ENCODE measurements at places on chromosomes 3 and 15.

DNA sequence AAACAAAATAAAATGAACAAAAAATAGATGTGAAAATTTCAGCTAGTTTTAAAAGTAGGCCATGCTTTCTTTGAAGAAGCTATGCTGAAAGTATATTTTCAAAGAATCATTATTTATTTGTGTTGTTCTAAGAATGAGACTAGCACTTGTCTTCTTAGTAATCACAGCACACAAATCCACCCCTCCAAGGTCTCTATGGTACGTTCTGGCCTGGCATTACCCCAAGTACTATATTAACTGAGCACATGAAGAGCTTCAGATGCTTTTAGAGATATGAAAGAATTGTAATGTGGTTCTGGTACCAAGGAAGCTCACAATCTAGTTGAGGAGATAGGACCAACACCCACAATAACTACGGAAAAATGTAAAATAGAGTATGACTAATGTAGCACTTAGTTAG is 416.5 kb downstream of the PLCL2 start:
- no peak for DNase-seq

GRCh38 chr3:66133050-66133757 is 87.6 kb upstream of the SLC25A26 start:
- DNase-seq = no peak

GRCh38 chr3:12458901-12459300 is 25.4 kb upstream of the TSEN2 start:
- DNase-seq = no peak

GRCh38 chr3:60504827-60505457 is 746.3 kb downstream of the FHIT start:
- no peak for DNase-seq

- DNase-seq = no peak
These were observed 5.8 kb downstream of the ISLR start for GRCh38 chr15:74179101-74179841.

DNA sequence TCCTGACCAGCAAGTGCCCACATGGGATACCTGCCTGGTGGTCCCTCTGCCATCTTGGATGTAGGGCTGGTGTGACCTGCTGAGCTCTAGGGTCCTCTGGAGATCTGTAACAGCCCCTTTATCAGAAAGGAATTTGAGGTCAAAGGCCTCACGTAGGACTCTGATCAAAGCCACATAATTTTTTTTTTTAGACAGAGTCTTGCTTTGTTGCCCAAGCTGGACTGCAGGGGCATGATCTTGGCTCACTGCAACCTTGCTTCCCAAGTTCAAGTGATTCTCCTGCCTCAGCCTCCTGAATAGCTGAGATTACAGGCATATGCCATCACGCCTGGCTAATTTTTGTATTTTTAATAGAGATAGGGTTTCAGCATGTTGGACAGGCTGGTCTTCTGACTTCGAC is 9.5 kb downstream of the ITGB5 start:
- DNase-seq = no peak

DNA sequence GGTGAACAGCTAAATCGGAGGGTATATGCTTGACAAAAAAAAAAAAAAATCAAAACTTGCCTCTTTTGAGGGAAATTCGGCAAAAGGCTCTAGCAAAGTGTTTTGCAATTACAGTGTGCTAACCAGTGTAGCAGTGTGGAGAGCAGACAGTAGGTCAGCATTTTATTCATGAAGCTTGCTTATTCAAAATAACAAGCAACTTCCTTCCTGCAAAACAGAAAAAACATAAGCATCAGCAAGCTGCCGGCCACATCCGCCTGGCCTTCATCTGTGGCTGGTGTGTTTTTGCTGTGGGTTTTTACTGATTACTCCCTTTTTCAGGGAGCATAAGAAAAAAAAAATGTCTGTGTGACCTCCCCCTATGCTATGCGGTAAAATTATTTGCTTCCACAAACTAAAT is 434.1 kb downstream of the OCA2 start:
- DNase-seq = no peak

GRCh38 chr3:189863031-189863430 is 231.8 kb downstream of the TP63 start:
- no peak for DNase-seq

GRCh38 chr3:141796081-141796888 is 33.1 kb downstream of the GRK7 start:
- peak; percentile 41 for DNase-seq

- no peak for DNase-seq
These were observed at the start of gene THPO for GRCh38 chr3:184377882-184378445. THPO (minus strand) TSS chr3:184378207; CDS start chr3:184376259, 1,948 bp downstream.

DNA sequence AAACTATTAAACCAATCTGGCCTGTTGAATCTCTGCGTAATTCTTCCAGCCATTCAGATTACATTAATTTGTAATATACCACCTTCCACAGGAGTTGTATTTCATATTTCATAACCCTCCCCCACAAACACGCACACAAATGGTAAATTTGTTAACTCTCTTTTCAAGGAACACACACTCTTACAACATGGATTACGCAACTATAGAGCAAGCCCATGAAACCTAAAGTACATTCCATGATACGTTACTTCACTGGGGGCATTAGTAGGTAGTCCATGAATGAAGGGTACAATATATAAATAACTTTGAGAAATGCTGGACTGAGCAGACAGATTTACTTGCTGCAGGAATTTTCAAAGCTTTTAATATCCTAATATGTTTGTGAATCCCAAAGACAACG is 65.0 kb downstream of the TRIM69 start:
- no peak for DNase-seq

GRCh38 chr3:82800248-82800647 is 1038.8 kb upstream of the GBE1 start:
- DNase-seq = no peak

DNA sequence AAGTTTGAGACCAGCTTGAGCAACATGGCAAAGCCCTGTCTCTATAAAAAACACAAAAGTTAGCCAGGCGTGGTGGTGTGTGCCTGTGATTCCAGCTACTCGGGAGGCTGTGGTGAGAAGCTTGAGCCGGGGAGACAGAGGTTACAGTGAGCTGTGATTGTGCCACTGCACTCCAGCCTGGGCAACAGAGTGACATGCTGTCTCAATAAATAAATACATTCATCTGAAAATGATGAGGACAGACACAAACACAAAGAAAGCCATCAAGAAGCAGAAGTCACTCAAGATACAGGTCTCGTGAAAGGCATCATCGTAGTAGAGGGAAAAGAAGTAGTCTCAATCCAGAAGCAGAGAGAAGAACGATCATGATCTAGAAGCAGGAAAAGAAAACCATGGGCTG is 18.1 kb downstream of the AP3S2 start:
- DNase-seq = no peak

DNA sequence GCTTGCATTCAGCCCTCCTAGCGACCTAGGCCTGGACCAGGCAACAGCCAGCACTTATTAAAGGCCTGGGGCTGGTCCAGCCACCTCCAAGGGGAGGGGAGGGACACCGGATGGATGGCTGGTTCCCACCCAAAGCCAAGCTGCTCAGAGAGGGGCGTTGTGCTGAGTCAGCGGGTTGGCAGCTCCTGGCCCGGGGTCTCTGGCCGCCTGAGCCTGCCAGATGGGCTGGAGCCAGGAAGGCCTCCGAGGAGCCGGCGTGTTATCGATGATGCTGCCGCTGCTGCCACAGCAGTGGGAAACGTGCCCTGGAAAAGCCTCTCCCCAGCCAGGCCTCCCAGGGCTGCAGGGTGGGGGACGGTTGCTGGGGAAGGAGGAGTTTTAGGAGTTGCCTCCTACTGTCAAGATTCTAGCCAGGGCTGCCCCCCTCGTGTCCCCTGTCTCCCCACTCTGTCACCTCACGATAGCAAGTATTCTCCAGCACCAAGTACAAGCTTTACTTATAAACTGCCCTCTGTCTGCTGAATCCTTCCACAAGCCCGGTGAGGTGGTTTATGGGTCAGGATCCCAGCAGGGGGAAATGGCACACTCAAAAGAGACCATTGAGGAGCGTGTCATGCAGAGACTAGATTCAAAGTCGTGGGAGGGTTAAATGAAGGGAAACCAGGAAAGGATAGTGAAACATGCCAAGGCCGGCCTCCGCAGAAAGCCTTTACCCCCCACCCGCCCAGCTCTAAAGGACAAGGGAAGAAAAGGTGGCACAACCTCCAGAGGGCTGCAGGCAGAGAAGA is 43.2 kb upstream of the TSEN2 start:
- no peak for DNase-seq

GRCh38 chr15:59166601-59167265 is 39.9 kb upstream of the LDHAL6B start:
- DNase-seq = no peak

- DNase-seq = no peak
These were observed 204.7 kb downstream of the UACA start for GRCh38 chr15:70558406-70559264.

DNA sequence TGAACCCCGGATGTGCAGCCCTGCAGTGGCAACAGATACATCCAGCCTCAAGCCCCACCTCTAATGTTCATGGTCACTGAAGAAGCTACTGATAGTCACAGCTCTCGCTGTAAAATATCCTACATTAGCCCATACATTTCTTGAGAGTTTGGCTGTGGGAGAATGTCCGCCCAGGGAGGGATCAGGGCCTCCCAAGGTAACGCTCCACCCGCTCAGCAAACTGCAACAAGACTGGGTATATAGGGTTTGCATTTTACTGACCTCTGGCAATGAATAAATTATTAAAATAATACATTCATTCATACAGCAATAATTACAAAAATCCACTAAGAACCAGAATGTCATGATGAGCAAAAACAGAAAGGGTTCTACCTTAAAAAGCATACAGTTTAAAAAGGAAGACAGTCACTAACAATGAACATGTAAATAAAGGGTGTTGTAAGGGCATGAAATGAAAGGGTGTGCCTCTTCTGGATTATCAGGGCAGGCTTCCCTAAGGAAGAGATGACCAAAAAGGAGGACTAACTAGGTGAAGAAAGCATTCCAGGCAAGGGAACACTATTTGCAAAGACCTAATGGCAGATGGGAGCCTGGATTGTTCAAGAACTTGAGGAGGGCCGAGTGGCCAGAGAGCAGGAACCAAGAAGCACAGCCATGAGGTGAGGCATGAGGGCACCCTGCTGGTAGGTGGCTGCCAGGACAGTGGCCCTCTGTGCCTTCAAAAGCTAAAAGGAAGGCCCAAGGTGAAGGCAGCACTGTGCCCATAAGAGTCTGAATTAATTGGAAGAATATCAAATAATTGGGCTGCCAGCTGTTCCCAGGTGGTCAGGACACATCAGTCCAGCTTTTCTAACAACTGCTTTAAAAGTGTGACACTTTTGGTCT is 28.1 kb upstream of the CTDSPL start:
- DNase-seq = no peak

- DNase-seq = no peak
These were observed 13.6 kb upstream of the RBMS3 start for GRCh38 chr3:29267226-29267625.

DNA sequence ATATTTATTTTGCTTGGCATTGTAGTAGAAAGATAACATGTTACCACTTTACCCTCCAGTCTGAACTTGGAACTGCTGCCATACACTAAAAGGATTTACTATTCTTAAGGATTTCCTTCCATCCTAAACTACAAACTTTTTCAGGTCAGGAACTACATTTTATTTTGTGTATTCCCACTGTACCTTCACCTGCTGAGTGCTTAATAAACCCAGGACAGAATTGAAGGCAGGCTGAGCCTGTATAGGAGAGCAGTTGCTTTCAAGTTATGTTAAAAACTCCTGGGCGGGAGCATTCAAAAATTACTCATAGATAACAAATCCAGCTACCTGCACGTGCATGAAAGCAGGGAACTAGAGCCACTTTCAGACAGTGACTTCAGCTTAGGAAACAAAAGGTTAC is 58.3 kb downstream of the CACNA1D start:
- no peak for DNase-seq

GRCh38 chr3:71874618-71875017 is 89.7 kb upstream of the PROK2 start:
- no peak for DNase-seq

DNA sequence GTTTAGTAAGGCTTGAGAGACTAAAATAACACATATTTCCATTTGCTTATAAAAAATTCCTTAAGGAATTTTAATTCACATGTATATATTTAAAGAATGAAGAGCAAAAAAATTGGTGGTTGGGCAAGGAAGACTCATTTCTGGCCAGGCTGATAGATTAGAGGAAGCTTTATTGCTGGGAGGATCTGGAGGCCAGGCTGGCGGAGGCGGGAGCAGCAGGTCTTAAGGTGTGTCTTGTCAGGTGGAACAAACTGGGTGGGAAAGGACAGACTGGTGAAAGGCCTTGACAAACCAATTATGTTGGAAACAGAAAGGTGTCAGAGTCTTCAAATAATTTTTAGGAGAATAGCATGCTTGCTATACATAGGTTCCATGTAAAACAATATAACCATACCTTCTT is 124.7 kb downstream of the EPHA3 start:
- DNase-seq = no peak

DNA sequence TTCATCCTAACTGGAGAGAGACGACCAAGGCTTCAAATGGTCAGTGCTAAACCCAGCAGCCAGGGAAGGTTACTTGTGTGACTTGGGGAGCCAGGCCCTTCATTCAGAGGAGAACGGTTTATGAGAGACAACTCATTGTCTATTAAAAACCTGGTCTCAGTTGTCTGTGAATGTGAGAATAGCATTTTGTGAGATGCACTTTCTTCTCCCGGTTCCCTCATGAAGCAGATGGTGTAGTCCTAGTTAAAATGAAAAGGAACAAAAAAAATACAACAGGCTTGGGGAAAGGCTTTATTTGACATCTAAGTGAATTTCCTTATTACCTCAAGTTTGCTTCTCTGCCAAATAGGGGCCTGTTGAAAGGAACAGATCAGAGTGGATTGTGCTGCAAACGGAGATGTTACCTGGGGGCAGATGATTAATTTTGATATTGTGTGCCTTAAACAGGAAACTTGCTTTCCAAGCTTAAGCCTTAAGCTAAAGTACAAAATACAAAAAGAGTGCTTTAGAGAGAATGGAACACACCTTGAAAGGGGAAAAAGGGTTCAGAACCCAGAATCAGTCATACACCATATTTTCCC is 202.7 kb upstream of the BHLHE40 start:
- DNase-seq = no peak

DNA sequence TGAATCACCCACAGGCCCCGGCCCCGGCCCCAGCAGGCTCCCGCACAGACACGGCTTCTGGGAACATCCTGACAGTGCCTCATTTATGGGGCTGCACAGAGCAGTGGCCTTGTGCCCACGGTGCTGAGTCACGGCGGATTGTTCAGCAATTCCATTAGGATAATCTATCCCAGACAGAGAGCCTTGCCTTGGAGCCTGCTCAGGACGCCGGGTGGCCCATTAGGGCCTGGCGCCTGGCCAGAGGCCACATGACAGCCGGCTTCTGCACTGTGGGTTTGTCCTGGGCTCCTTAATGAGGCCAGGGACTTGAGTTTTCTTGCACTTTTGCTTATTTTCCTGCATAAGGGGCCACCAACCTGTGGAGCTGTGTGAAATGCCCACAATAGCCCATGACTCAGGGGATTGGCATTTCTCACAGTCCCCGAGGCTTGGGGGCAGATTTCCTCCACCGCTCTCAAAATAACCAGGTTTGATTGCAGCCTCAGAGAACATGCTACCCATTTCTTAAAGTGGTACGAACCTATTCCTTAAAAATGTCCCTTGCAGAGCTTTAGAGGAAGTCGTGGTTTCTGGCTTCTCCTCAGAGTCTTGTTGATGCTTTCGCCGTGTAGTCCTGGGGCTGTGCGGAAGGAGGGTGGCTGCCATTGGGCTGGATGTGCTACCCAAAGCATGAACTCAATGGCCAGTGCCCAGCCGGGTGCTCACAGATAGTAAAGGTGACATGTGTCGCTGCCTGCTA is 19.0 kb downstream of the SYNM start:
- peak; percentile 24 for DNase-seq

Measured in NCI-H2107 (cell line).